ENCODE measurements at places on chromosomes 16 and 17.

DNA sequence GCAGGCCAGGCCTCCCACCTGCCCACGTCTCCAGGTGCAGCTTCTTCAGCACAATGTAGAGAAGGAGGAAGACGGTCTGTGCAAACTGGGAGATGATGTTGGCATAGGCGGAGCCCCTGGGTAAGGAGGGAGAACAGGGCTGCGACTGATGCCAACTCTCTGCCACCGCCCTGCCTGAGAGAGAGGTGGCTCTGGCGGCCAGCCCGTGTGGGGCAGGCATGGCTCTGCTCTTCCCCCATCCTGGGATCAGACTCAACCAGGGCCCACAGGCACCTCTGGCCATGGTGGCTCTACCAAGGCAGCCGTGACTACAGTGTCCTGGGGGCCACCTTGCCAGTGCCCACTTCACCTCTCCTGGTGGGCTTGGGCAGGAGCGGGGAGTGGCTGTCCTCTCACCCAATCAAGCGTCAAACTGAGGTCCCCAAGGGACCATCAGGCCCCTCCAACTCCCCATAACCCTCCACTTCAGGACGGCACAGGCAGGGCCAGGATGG lies 8.6 kb downstream of the SLC47A2 start:
- DNase-seq, result no peak

GRCh38 chr17:47117386-47117785 lies 71.7 kb downstream of the CDC27 start:
- DNase-seq, result no peak

- DNase-seq, result peak; percentile 33
Measured at GRCh38 chr16:4272114-4272956, 488 bp downstream of the TFAP4 start.

GRCh38 chr16:10638101-10638500 lies 56.6 kb downstream of the TEKT5 start:
- no peak for DNase-seq

- DNase-seq, result no peak
Measured at GRCh38 chr17:927611-928461, 51.7 kb downstream of the NXN start.

DNA sequence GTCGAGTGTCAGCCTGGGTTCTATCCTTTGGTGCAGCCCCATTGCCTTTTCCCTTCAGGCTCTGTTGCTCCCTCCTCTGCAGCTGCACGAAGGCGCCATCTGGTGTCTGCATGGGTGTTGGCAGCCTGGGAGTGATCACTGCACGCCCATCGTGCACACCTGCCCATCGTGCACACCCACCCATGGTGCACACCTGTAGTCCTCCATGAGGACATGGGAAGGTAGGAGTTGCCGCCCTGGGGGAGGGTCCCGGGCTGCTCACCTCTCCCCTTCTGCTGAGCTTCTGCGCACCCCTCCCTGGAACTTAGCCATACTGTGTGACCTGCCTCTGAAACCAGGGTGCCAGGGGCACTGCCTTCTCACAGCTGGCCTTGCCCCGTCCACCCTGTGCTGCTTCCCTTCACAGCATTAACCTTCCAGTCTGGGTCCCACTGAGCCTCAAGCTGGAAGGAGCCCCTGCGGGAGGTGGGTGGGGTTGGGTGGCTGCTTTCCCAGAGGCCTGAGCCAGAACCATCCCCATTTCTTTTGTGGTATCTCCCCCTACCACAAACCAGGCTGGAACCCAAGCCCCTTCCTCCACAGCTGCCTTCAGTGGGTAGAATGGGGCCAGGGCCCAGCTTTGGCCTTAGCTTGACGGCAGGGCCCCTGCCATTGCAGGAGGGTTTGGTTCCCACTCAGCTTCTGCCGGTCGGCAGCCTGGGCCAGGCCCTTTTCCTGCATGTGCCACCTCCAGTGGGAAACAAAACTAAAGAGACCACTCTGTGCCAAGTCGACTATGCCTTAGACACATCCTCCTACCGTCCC lies 2.9 kb downstream of the CTRL start:
- DNase-seq, result peak; percentile 73

DNA sequence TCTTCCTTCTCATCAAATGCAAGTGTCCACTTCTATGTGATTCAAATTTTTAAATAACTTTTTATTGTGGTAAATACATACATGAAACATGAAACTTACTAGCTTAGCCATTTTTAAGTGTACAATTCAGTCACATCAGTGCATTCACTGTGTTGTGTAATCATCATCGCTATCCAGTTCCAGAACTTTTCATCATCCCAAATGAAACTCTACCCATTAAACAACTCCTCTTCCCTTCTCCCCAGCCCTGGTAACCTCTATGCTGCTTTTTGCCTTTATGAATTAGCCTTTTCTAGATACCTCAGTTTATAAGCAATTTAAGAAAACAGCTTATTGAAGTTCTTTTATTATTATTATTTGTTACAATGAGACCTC lies 41.1 kb upstream of the IL34 start:
- DNase-seq, result no peak

DNA sequence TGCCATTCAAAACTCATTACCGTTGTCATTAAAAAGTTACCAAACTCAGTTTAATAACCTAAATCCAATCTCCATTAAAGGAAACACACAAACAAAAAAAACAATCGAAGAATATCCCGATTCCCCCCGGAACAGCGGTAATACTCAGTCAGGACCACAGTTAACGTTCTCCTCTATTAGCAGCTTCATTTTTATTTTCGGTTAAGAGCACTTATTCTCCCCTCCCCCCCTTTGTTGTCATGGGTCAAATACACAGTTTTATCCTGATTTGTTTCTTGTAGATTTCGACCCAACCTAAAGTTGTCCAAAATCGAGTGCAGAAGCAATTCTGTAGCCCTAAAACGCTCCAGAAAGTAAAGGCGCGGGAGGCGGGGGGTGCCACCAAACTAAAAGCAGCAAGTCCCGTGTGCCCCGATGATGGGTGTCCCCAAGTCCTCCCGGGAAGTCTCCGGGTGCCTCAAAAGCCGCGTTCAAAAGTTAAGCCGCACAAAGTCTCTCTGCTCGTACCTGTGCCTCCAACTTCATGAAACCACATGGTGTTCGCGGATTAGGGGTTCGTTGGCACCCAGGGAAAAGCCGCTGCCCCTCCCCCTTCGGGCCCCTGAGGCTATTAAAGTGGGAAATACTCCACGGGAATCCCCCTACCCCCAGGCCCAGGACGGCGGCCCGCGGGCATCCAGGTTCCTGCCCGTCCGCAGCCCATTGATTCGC lies 996 bp downstream of the SUMO2 start:
- DNase-seq, result no peak

GRCh38 chr17:77281904-77282367 lies 141.2 kb downstream of the SEC14L1 start:
- DNase-seq, result no peak

GRCh38 chr16:10923146-10923649 lies 19.1 kb downstream of the DEXI start:
- DNase-seq, result no peak

- DNase-seq, result no peak
Measured at GRCh38 chr17:81097134-81097942, 62.4 kb downstream of the BAIAP2 start.

- no peak for DNase-seq
Measured at GRCh38 chr16:77840093-77840492, 51.7 kb downstream of the VAT1L start.

DNA sequence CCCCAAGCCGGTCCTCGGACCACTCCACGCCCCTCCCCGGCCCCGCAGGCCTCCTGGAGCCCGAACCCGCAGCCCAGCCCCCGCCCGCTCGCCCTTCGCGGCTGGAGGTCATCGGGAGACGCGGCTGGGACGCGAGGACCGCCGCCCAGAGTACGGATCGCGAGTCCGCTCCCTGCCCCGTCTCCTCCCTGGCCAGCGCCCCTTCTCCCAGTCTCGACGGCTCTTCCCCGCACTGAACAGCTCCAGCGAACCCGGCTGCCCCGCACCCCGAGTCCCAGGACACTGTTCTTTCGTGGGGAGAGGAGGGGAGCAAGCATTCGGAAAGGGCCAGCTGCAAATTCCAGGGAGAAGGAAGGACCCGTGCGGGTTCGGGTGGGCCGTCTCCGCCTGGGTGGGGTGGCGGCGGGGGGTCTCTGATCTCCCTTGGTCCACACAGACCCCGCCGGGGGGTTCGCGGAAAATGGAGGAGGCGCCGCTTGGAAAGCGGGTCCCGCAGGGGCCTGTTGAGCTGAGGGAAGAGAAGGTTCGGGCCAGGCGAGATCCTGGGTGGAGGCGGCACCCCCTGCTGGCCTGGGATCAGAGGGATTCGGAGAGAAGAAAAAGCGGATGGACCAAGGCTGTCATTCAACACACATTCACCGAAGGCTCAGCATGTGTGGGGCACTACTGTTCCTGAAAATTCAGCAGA lies 632 bp upstream of the RTN4RL1 start:
- peak; percentile 68 for DNase-seq

DNA sequence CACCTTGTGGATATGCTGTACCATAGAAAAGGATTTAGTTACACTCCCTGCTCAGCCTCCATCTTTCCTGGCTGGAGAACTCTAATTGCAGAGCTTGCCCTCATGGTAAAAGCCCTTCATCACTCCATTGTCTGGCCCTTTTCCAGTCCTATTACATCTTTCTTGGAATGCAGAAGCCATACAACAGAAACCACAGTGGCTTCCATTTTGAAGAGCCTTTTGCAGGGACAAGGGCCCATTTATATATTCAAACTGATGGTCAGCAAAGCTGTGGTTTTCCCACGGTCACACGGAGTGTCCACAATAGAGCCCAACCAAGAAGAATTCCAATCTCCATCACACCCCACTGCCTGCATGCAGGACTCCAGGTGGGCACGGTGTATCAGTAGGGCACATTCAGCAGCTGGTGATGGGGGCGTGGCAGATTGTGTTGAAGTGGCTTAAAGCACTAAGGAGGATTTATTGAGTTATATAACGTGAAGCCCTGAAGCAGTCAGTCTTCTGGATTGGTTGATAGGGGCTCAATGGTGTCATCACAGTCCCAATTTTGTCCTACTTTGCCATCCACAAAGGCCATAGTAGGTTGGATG lies 20.3 kb downstream of the COPRS start:
- no peak for DNase-seq

DNA sequence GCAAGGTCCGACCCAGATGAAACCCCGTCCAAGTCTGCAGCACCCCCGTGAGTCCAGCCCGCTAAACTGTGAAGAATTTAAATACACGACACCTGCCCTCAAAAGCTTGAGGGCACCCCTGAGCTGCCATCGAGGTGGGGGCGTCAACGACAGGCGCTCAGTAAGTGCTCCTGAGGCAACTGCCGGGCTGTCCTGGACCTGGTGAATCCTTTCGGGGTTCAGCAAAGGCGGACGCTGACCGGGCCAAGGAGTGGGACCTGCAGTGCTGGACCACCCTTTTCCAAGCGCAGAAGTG lies 512 bp upstream of the ENDOV start:
- DNase-seq, result no peak

- no peak for DNase-seq
Measured at GRCh38 chr16:85391769-85392583, 221.1 kb upstream of the GSE1 start.

DNA sequence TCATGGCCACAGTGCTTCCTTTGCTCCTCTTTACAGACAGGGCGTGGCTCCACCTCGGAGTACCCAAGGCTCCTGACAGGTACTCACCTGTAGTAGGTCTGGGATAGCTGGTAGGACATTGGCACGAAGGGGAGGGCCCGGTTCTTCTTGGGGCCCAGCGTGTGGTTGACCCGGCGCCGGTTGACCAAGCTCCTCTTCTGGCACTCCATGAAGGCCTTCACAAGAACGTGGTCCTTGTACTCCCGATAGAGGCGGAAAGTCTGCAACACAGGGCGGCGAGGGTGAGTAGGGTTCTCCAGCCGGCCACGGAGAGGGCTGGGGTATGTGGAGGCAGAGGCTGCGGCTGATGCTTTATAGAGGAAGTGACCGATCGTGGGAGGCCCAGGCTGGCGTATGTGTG lies 69.7 kb downstream of the IL21R start:
- no peak for DNase-seq

GRCh38 chr16:54892981-54893380 lies 37.7 kb upstream of the IRX5 start:
- DNase-seq, result no peak

- no peak for DNase-seq
Measured at GRCh38 chr17:68125111-68125870, 89.8 kb downstream of the KPNA2 start.

- no peak for DNase-seq
Measured at GRCh38 chr17:45825792-45826191, 18.9 kb upstream of the SPPL2C start.

- DNase-seq, result no peak
Measured at GRCh38 chr17:51180486-51180885, 14.3 kb downstream of the NME2 start.

- no peak for DNase-seq
Measured at GRCh38 chr16:1613728-1614455, 1.7 kb downstream of the CRAMP1 start.

GRCh38 chr17:55625521-55625920 lies 97.1 kb downstream of the TMEM100 start:
- no peak for DNase-seq

DNA sequence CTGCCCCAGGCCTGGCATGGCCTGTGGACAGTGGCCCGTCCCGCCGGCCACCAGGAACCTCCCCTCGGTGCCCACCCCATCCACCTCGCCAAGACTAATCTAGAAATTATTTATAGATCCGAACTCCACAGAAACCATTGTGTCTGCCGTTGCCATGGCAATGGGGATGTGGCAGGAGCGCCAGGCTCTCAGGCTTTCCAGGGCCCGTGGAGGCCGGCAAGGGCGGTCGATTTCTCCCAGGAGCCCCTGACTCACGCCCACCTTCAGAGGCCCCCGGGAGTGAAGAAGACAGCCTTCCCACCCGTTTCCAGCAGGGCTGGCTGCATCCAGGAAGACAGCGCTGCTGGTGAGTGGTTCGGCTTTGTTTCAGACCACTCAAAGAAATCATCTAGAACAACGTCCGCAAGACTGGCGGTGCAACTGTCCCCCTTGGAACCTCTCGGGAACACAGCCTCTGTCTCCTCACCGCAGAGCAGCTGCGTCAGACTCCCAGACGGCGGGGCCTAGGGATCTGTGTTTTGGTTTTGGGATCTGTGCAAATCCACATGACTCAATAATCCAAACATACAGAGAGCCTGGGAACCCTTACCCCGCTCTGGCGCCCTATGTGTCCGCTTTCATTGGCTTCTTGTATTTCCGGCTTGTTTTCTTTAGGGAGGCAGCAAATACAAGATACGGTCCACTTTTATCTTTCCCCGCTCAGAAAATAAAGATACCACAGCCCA lies 48.5 kb upstream of the ZCCHC14 start:
- DNase-seq, result peak; percentile 38

- DNase-seq, result no peak
Measured at GRCh38 chr17:82294064-82294773, 20.7 kb upstream of the CSNK1D start.

DNA sequence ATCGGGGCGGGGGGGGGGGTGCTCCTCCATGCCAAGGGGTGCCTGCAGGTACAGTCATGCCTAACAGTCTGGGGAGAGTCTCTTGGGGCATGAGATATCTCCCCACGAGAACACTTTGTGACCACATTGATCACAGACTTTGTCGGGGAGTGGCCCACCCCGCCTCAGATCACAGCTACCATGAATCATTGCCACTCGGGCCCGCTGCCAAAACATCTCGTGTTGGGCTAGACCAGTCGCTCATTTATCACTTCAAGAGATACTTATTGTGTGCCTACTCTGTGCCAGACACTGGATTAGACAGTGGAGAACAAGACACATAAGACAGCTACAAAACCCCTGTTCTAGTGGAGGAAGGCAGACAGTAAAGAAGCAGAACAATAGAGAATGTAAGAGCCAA lies 72.6 kb downstream of the CLEC16A start:
- no peak for DNase-seq

- DNase-seq, result no peak
Measured at GRCh38 chr17:63697341-63698286, 2.3 kb downstream of the LIMD2 start.

- peak; percentile 38 for DNase-seq
Measured at GRCh38 chr17:48374650-48375230, 55.3 kb downstream of the SKAP1 start.

All from NCI-H1092 treated with DMSO at 0.1 percent for 48 hours (cell line).